ENCODE measurements at places on chromosomes 3 and 15. TPM values are rescaled to one million over a fixed set of nuclear protein-coding genes. Genes with fewer than 3 reads are reported as not detected.
A peak's percentile ranks its signal among the peaks of the same experiment; 100 is the strongest.

- peak; percentile 47 for DNase-seq
Observed at GRCh38 chr3:72175296-72175858, 390.4 kb upstream of the PROK2 start.

GRCh38 chr15:65154720-65155119 is 21.1 kb upstream of the PDCD7 start:
- no peak for DNase-seq

GRCh38 chr3:120524171-120524923 is 71.8 kb upstream of the NDUFB4 start:
- DNase-seq, result no peak

DNA sequence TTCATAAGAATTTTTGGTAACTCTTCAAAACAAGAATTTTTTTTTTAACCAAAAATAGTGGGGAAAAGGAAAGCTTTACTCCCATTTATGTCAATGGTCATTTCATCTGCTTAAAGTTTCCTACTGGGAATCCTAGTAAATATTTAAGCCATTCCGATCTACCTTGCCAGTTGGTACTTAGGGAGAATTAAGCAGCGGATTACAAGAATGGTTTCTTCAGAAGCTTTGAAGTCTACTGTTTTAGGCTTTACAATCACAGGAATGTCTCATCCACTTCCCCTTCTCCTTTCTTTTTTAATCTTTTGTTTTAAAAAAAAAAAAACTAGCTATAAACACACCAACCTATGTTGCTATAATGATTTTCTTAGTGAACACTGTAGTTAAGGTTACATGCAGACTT is 341.4 kb upstream of the ATP11B start:
- no peak for DNase-seq

GRCh38 chr3:16860234-16860633 is 24.5 kb upstream of the PLCL2 start:
- no peak for DNase-seq

- peak; percentile 19 for DNase-seq
Observed at GRCh38 chr15:89408372-89409183, 74.0 kb upstream of the POLG start.

GRCh38 chr3:53218131-53218530 is 37.7 kb downstream of the TKT start:
- no peak for DNase-seq

DNA sequence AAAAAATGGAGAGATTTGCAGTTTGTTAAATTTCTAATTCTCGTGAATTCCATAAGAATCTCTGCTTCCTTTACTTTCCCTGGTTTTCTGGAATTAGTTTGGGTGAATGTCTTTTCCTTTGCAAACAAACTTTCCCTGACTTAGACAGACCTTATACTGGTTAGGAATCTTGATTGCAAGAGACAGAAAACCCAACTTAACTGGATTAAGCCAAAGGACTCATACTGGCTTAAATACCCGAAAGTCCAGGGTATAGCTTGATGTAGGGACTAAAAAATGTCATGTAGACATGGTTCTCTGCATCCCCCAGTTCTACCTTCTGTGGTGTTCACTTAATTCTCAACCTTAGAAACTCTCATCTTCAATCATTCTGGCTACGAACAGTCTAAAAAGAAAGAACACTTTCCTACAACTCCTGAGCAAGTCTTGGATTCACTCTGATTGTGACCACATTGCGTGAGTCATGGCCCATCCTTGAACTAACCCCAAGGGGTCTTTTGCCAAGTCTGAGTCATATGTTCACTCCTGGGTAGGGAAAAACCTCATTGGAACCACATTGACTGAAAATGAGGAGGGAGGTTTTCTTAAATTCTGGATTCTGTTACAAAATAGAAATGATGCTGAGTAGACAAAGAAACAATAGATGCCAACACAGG is 136.0 kb upstream of the DAZL start:
- DNase-seq, result no peak

GRCh38 chr15:80507638-80508316 is 103.6 kb downstream of the ARNT2 start:
- no peak for DNase-seq

DNA sequence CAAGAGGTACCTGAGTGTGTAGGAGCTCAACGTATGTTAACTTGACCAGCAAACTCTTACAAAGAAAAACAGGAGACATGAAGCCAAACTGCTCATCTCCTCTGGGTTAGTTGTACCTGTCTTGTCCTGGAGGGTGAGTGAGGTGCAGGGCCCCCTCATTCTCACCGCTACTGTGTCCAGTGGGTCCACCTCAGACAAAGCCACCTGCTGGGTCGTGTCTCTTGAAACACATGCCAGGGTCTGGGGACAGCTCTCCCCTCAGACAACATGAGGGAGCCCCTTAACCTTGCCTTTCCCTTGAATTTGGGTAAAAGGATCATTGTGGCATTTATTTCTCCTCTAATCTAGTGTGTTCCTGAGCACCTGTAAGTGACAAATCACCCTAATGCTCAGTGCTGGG is 185.6 kb downstream of the TLE3 start:
- DNase-seq, result no peak

DNA sequence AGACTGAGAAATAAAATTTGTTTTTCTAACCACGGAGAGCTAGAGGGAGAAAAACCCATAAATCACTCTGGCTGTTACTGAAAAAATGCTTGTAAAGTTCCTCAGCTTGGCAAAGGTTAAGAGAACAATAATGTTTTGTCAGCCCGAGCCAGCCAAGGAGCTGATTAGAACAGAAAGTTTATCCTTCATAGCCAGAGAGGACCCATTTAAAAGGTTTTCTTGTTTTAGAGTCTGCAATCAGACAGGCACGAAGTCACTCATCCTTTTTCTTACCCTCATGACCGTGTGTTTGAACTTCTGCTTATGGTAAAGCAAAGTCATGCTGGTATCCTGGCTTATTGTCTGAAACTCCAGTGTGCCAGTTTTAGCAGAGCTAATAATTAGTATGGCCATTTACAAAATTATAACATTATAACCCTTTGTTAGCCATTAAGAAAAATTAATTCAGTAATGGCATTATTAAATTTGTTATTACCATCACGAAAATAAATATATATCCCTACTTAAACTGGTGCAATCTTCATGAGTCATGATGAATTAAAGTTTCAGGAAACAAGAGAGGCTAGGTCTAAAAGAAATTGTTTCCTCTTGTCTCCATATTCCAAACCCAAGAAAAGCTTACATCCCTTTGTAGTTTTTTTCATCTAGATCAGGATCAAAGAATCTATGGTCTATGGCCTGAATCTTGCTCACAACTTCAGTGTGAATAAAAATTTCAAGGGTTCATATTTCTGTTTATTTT is 13.5 kb upstream of the STXBP5L start:
- DNase-seq, result no peak

GRCh38 chr3:123290962-123291361 is 89.2 kb downstream of the SEC22A start:
- no peak for DNase-seq

DNA sequence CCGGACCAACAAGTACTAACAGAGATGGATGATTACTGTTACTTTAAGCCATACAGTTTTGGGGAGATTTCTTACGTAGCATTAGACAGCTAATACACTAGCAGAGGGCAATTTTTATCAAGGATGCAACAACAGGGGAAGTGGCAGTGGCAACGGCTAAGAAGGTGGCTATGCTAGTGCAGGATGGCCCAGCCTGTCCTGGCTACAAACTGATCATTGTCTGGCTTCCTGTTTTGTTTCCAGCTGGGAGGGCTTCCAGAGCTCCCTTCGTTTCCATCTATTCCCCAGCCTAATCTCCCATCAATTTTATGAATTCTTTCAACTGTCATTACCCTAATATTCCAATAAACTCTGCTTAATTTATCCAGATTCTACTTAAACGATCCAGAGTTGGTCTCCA is 16.0 kb upstream of the PLA2G4F start:
- no peak for DNase-seq

GRCh38 chr3:158713094-158713499 is 19.2 kb downstream of the RARRES1 start:
- DNase-seq, result peak; percentile 11

DNA sequence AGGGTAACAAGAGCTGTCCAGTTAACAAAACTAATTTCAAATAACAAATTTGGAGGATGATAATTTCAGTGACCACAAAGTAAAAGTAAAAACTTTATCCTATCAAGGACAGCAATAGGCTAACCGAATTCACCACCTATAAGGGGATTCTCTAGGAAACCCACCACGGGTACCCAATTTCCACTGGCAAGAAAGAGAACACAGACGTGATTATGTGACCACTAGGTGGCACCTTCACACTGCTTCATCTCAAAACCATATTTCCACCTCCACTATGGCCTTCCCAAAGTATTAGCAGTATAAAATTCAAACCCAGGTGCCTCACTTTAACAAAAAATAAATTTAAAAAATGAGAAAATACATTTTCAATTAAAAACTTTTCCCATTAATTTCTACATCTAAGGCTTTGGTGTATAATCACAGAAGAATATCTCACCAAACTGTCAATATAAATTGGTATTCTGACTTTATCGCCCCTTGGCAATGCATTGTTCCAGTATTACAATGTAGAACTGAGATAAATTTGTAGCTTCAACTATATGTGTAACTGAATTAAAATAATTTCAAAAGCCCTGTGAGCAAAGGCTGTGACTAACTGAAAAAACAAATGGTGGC is 96.5 kb downstream of the FSIP1 start:
- DNase-seq, result peak; percentile 20

GRCh38 chr3:48634661-48635221 is 520 bp downstream of the SLC26A6 start:
- DNase-seq, result no peak

- DNase-seq, result no peak
Observed at GRCh38 chr15:71784719-71785118, 25.6 kb upstream of the NR2E3 start.

DNA sequence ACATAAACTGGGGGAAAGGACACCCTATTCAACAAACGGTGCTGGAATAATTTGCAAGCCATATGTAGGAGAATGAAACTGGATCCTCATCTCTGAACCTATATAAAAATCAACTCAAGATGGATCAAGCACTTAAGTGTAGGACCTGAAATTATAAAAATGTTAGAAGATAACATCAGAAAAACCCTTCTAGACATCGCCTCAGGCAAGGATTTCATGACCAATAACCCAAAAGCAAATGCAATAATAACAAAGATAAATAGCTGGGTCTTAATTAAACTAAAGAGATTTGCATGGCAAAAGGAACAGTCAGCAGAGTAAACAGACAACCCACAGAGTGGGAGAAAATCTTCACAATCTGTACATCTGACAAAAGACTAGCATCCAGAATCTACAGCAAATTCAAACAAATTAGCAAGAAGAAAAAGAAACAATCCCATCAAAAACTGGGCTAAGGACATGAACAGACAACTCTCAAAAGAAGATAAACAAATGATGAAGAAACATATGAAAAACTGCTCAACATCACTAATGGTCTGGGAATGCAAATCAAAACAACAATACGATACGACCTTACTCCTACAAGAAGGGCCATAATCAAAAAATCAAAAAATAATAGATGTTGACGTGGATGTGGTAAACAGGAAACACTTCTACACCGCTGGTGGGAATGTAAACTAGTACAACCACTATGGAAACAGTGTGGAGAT is 408.7 kb downstream of the CNTN6 start:
- no peak for DNase-seq

DNA sequence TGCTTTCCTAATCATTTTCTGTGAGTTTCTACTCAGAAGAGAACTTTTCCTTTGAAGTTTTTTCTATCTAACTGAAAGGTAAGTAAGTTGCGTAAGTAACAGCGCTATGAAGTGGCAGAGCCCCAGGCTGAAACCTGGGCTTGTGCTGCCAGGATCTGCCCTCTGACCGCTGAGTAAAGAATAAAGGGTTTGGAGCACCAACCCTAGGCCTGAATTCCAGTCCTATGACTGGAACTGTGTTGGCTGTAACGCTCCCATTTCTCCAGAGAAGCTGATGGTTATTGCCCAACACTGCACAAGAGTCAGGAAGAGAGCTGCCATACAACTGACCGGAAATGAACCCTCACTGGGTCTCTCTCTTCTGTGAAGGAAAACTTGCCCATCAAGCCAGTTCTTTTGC is 87.0 kb downstream of the FOXB1 start:
- no peak for DNase-seq

The MRPL46 gene
- polyA plus RNA-seq, result 5.4 TPM

The A4GNT gene
- not detected for polyA plus RNA-seq

The PYDC2 gene
- polyA plus RNA-seq, result not detected

The SEMA3G gene
- 0.27 TPM for polyA plus RNA-seq

The CCDC39 gene
- polyA plus RNA-seq, result not detected

The COL6A5 gene
- polyA plus RNA-seq, result not detected

The IQCB1 gene
- polyA plus RNA-seq, result 27.7 TPM

The CYP8B1 gene
- not detected for polyA plus RNA-seq
